Activated CD8-positive, alpha-beta memory T cell treated with anti-CD3 and anti-CD28 coated beads, Interleukin-2, amount 10 ng/mL, durations not matched to agents 7 days and 5 days (primary cell): ENCODE measurements at places on chromosomes 13 and 19. TPM values are rescaled to one million over a fixed set of nuclear protein-coding genes. Genes with fewer than 3 reads are reported as not detected.

The SOX21 gene
- total RNA-seq: not detected

- H3K27ac ChIP-seq: peak overlapping the region; percentile 95
- peaks cover 27% of the 10 kb centered on the region for H3K36me3 ChIP-seq
- DNase-seq: no peak
- peaks cover 51% of the 10 kb centered on the region for H3K4me1 ChIP-seq
Measured at GRCh38 chr13:24250376-24251057, 58.9 kb upstream of the C1QTNF9 start.

The TEKTIP1 gene
- total RNA-seq: 5.7 TPM

The URAD gene
- total RNA-seq: not detected

The MUC16 gene
- total RNA-seq: 0.02 TPM

- H3K27me3 ChIP-seq: no peaks in the 10 kb centered on the region
- DNase-seq: no peak
Measured at GRCh38 chr13:105787632-105788031, 747.8 kb downstream of the EFNB2 start.

DNA sequence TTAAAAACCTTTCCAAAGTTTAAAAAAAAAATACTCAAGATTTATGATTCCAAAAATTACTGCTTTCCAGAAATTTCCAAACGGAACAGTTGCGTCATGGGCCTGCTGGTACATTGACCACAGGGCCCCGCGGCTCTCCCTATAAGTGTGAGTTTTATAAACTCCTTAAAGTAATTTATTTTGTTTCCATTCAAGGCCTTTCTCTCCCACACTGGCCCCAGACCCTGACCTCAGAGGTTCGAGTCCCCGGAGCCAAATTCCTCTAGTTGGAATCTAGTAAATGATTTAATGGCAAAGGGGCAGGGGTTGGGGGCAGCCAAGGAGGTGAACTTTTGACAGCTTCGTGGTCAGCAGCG lies 97.5 kb downstream of the INSR start:
- no peak for DNase-seq
- H3K4me1 ChIP-seq: peaks cover 30% of the 10 kb centered on the region
- peak overlapping the region; percentile 74 for H3K4me3 ChIP-seq
- H3K27me3 ChIP-seq: peaks cover 51% of the 10 kb centered on the region
- H3K27ac ChIP-seq: no peak overlapping the region
